ENCODE measurements at places on chromosomes 1 and 21.

GRCh38 chr1:202010180-202011015 lies at the start of gene ELF3:
Gene ELF3 (plus strand): TSS chr1:202010587. CDS start chr1:202011137, 550 bp downstream.
- DNase-seq: peak; percentile 97

DNA sequence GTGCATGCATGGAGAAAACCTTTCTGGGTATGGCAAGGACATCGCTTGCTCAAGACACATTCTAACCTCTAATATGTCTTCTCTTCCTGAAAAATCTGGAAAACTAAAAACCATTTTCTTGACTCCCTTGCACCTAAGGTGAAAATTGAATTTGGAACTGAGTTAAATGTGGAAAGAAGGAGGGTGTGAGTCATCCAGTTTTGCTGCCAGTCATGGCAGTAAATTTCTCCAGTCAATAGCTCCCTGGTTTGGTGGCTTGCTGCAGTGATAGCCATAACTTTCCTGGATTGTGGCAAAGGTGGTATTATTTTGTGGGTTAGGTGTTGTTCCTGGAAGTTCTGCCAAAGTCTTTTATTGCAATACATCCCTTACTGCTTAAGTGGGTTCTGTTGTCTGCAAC lies 2.5 kb downstream of the ZCCHC17 start:
- no peak for DNase-seq

DNA sequence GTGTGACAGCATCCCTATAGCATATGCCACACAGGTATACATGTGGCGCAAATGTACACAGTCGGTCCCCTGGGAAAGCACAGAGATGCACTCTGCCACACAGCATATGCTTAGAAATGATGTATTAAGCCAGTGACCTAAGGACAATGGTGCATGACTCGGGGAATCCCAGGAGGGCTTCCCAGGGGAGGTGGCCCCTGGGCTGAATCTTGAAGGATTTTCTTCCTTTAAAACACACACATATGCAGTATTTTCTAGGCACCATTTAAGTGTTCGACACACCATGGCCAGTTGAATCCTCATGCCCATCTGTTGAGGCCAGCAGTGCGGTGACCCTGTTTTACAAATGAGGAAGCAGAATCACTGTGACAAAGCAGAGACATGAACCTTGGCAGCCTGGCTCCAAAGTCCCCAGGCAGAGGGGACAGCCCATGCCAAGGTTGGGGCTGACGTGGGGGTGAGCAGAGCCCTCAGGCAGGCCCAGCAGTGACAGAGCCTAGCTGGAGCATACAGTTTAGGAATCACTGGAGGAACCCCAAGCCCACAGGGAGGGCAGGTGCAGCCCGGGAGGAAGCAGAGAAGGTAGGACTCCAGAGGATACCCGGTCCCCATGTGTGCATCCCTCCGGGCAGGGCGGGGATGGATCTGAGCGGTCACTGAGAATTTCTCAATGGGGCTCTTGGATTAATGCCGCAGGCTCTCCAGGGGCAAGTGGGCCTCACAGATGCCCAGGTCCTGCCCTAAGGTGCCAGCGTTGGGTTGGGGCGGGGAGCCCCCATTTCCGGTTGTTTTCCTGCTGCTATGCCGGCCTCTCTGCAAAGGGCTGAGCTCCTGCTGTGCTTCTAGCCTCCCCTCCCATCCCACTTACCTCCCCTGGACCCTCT lies 28.4 kb downstream of the WNT3A start:
- no peak for DNase-seq

GRCh38 chr1:232144696-232145230 lies 485.2 kb downstream of the SIPA1L2 start:
- DNase-seq: no peak

DNA sequence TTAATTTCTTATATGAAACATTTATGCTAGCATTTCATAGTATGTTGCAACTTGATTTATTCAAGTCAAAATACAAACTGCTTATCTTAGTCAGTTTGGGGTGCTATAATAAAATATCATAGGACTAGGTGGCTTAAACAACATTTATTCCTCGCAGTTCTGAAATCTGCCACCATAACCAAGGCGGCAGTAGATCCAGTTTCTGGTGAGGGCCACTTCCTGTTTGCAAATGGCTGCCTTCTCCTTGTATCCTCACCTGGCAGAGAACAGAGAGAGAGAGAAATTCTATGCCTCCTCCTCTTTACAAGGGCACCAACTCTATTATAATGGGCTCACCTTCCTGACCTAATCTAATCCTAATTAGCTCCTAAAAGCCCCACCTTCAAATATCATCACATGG lies 76.1 kb upstream of the RGS2 start:
- DNase-seq: no peak

GRCh38 chr1:174748586-174748985 lies 251.2 kb upstream of the CACYBP start:
- no peak for DNase-seq

- DNase-seq: no peak
Observed at GRCh38 chr1:116559304-116559761, 11.5 kb downstream of the CD58 start.
